ENCODE measurements at places on chromosomes 5 and 9.

DNA sequence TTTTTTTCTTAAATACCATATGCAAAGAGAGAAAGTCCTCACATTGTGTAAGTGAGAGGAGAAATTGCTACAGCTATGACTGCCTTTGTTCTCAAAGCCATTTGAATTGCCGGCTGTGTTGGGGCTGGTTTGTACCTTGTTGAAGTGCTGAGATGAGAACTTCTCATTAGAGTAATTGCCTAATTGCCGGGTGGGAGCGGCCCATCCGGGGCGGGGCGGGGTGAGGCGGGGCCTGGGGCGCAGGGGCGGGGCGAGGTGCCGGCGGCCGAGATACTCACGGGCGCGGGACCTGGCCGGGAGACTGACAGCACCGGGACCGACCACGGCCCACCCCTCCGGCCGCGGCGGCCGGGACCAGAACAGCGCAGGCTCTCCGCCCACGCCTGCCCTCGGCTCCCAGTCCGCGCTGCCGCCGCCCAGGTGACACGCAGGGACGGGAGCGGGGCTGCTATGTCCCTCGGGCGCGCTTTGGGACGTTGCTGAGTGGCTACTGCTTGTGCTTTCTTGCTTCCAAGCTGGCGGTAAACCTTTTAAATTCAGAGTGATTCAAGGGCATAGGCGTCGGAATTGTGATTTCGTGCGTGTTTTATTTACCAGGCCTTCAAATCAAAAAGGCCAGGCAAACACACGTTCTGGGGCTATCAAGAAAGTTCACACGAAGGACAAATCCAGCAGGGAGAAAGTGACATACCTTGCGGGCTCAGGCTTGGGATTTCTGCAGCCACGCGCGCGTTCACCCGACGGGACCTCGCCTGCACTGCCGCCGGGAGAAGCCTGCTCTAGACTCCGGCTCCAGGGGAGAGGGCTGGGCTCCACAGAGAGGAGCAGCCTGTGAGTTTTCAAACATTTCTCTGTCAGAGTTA is 269.1 kb downstream of the FANCC start:
- DNase-seq = peak; percentile 32

GRCh38 chr5:129460936-129461710 is 1.0 kb downstream of the ADAMTS19 start:
- peak; percentile 33 for DNase-seq

GRCh38 chr9:130556396-130557076 is 22.8 kb upstream of the FUBP3 start:
- DNase-seq = no peak

DNA sequence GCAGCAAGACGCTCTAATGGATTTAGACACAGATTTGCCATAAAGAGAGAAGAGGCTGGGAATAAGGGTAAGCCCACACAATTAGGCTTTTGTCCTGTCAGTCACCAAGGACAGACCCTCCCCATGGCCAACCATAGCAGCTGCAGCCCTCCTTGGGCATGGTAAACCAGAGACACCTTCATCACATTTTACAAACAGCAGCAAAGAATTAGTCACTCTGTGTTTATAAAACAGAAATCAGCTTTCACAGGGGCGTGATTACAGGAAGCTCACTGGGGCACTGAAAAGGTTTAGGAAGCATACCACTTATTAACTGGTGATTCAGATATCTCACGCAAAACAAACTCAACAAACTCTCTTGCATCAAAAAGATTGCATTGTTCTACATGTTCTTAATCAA is 37.3 kb upstream of the ZNF622 start:
- DNase-seq = no peak

DNA sequence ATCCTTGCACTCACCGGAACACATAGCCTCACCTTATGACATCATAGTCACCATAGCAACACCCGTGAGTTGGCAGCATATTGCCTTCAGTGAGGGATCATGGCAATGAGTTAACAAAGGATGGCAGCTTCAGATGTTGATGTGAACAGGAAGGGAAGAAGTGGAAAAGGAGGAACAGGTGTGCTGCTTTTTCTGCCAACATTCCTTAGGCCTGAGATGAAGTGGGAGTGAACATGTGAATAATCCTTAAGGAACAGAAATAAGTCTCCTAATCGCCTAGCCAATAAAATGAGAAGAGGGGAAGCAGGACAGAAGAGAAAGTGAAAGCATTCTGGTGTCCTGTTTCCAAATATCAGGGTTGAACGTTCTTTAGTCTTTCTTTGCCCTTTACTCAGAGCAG is 360.0 kb downstream of the BRINP1 start:
- DNase-seq = peak; percentile 18

- no peak for DNase-seq
These were observed 67.3 kb downstream of the KLHL3 start for GRCh38 chr5:137668637-137669036.

- no peak for DNase-seq
These were observed 131.8 kb upstream of the RGMB start for GRCh38 chr5:98641671-98642070.

GRCh38 chr9:133971981-133972941 is 19.9 kb downstream of the VAV2 start:
- no peak for DNase-seq

DNA sequence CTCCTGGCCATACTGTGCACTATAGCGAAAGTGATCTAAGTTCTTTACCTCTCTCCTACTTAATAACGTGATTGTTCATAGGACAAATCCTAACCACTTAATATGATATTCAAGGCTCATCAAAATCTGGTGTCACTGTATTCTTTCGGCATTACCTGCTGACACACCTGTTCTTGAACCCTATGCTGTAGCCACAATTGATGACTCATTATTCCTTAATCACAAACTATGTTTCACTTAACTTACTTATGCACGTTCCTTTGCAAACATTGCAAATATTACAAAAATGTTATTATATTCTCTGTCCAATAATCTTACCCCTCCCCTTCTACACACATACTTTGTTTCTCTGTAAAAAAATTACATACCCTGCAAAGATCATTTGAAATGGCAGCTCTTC is 158.1 kb upstream of the ADRA1B start:
- no peak for DNase-seq

DNA sequence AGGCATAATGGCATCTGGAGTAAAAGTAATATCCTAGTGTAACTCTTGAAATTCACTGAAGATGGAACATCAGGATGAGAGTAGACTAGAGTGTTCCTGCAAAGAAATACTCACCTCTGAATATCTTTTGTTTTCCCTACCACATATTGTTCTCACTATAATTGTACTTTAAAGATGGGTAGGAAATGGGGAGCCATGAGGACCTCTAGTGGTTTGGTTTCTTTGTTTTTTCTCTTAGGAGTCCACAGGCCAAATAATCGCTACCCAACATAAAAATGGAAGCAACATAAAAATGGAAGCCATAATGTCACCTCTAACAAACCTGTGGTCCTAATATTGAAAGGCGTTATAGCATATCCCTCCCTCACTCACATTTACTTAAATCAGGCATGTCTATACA is 2375.8 kb downstream of the MAT2B start:
- no peak for DNase-seq

GRCh38 chr5:8366266-8366665 is 497.3 kb downstream of the MTRR start:
- no peak for DNase-seq

- no peak for DNase-seq
These were observed 56.7 kb upstream of the RETREG1 start for GRCh38 chr5:16673241-16674201.

GRCh38 chr9:132238992-132239391 is 77.1 kb downstream of the NTNG2 start:
- no peak for DNase-seq
